ENCODE measurements at places on chromosomes 1 and 21.

DNA sequence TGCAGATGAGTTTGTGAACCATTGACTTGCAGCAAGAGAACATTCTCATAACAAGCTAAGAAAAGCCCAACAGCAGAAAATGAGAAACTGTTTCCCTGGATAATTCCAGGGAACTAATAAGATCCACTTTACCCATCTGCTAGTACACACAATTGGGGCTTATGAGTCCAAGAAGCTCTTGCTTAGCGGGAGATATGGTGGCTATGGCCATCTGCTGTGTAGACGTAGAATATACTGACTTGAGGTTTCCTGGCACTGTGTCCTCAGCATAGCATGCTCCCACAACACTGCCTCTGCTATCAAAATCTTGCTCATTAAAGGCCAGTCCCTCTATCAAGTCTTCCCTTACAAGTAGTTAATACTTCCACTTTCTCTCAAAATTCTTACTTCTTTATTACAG is 6.8 kb upstream of the RXRG start:
- no peak for DNase-seq

DNA sequence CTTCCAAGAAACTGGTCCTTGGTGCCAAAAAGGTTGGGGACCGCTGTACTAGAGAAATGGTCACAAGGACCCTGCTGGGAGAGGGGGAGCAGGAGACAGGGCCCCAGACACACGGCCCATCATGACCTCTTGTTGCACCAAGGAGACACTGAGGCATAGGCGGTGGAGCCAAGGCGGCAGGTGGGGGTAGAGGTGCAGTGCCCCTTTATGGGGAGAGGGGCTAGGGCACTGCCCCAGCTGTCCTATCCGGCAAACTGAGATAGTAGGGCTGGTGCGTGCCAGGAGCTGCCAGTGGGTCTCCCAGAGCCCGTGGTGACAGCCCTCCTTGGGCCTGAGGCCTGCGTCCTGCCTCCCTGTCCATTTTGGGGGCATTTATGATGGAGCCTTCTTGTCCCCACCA is 20.3 kb downstream of the TNNT2 start:
- no peak for DNase-seq

GRCh38 chr21:37193006-37193405 is 74.1 kb downstream of the VPS26C start:
- DNase-seq: no peak

DNA sequence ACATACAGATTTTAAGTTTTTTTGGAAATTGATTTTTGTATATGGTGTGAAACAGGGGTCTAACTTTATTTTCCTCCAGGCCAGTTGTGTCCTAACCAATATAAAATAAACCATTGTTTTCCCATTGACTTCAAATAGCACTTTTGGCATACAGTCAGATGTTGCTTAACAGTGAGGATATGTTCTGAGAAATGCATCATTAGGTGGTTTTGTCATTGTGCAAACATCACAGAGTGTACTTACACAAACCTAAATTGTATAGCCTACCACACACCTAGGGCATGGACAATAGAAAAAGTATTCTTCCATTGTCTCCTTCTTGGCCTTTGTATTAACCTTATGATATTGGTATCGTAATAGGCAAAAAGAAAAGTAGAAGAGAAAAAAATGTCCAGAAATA is 37.4 kb upstream of the DISP1 start:
- no peak for DNase-seq

GRCh38 chr1:151720974-151721787 is at the start of gene RIIAD1:
Gene RIIAD1, plus strand, starts transcription at chr1:151721522. Its CDS starts 15 bp downstream, at chr1:151721537.
- peak; percentile 8 for DNase-seq

GRCh38 chr1:56484695-56485094 is 94.7 kb downstream of the PLPP3 start:
- DNase-seq: no peak

DNA sequence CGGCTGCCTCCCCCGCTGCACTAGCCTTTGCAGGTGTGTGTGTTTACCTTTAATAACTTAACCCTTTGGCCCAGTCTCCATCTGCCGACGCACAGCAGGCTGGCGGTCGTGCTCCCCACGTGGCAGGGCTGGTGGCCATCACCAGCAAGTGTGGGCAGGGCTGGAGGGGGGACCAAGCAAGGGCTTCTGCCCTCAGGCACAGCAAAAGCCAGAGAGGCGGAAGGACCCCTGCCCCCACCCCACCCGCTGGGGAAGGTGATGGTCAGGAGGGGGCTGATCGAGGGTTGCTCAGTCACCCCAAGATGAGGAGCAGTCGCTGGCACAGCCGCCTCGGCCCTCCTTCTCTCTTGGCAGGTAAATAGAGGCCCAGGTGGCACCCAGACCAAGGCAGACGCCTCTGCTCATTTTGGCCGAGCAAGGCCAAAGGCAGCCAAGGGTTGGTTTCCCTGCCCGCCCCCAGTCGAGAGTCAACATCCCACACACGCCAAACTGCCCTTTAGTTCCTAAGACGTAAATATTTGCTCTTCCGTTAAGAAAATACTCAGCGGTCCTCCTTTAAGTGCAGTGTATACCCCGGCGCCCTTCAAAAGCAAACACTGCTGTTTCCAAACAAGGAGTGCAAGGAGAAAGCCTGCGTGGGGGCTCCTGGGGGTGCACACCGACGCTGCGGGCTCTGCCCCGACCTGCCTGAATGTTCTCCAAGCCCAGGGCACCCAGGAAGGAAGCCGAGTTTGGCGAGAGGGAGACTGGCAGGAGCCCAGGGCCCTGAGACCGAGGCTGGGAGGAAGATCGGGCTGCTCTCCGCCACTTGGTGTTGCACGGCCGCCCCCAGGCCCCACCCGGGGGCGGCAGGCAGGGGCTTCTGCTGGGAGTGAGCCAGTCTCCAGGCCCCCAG is 82.7 kb downstream of the SIK1 start:
- no peak for DNase-seq

DNA sequence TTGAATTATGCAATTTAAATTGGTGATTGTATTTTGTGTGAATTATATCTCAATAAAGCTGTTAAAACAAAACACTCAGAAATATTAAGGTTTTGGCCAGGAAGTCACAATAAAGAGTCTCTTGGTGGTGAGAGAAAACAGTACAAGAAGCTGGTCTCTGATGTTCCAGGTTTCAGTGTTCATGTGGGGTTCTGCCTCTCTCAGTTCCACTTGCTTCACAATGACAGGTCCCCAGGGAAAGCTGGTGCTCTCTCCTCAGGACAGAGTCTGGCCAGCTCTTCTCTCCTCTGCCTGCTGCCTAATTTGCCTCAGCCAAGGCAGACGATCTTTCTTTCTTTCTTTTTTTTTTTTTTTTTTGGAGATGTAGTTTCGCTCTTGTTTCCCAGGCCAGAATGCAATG is 342.9 kb upstream of the PLXNA2 start:
- no peak for DNase-seq

GRCh38 chr21:34061983-34062382 is 11.4 kb upstream of the MRPS6 start:
- no peak for DNase-seq

DNA sequence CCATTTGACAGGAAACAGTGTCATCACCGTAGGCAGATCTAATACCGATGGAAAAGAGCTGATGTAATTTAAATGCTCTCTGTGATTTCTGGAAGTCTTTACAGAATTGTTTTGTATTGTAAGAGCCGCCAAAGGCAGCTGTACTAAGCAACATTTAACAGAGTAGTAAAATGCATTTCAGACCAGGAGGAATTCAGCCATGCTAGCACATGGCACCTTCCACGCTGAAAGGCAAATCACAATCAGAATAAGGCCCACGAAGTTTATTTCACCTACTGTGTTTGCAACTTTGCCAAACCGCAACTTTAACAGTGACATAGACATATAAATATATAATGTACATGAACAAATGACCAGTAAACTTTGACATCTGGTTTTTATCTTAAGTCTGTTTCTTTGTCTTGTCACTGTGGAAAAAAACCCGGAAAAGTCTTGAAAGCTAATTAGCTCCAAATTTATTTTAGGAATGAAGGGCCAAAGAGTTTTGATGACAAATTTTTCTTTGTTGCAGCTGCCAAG is 26.1 kb upstream of the DISC1 start:
- no peak for DNase-seq

DNA sequence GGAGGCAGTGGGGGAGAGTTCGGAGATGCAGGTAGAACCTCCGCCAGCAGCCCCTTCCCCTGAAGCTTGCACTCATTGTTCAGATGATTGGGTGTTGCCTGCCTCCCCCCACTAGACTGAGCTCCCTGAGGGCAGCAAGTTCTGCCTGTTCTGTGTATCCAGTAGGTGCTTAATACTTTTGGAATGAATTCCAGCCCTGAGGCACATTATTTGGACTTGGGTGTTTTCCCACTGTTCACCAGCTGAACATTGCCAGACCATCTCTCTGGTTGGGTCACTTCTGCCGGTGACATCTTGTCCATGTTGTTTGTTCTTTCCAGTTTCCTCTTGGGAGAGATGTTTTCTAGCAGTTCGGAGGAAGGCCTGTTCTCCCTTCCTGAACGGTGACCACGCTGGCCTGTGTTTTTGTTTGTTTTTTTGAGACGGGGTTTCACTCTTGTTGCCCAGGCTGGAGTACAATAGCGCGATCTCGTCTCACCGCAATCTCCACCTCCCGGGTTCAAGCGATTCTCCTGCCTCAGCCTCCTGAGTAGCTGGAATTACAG is 48.7 kb downstream of the SPSB1 start:
- no peak for DNase-seq
